Ammon's horn (tissue), 1 donor: ENCODE measurements at places on chromosomes 12 and 14.

DNA sequence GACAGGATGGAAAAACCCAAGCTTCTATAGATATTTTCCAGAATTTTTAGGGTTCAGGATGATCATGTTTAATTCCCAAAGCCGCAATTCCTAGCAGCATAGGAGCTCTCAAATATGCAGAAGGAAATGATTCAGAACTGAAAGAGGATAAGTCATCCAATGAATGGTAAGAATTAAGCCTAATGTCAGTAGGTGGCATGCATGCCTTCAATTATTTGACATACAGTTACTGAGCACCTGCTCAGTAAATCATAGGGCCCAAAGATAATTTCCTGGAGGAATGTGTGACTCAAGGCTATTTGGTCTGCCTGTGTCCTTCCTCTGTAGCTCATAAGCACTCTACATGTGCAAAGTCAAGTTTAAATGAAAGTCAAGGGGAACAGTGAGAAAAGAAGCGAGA lies 116.8 kb upstream of the SLC38A4 start:
- DNase-seq = no peak

DNA sequence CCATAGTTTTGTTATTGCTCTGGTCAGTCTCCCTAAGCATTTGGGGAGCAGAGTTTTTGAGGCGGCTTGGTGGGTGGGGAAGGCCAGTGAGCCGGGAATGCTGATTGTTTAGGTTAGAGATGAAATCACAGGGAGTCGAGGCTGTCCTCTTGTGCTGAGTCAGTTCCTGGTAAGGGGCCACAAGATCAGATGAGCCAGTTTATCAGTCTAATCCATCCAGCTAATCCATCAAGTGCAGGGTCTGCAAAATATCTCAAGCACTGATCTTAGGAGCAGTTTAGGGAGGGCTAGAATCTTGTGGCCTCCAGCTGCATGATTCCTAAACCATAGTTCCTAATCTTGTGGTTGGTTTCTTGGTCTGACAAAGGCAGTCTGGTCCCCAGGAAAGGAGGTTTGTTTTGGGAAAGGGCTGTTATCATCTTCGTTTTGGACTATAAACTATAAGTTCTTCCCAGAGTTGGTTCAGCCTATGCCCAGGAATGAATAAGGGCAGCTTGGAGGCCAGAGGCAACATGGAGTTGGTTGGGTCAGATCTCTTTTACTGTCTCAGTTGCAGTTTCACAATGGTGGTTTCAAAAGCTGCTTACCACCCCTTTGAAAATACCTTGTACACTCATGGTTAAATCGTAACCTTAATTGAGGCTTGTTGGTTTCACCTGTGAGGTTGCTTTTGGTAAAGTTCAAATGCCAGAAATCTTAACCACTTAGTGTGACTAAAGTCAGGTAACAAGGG lies 33.6 kb upstream of the HIGD1C start:
- no peak for DNase-seq

DNA sequence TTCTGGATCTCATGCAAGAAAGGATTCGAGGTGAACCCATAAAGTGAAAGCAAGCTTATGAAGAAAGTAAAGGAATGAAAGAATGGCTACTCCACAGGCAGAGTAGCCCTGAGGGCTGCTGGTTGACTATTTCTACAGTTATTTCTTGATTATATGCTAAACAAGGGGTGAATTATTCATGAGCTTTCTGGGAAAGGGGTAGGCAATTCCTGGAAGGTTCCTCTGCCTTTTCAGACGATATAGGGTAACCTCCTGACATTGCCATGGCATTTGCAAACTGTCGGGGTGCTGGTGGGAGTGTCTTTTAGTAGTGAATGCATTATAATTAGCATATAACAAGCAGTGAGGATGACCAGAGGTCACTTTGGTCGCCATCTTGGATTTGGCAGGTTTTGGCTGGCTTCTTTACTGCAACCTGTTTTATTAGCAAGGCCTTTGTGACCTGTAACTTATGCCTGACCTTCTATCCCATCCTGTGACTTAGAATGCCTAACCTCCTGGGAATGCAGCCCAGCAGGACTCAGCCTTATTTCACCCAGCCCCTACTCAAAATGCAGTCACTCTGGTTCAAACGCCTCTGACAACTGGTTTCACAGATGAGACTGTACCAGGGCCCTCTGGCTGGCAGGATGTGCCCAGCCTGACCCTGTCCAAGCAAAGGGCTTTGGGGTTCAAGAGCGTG lies 157.7 kb upstream of the SFSWAP start:
- no peak for DNase-seq

DNA sequence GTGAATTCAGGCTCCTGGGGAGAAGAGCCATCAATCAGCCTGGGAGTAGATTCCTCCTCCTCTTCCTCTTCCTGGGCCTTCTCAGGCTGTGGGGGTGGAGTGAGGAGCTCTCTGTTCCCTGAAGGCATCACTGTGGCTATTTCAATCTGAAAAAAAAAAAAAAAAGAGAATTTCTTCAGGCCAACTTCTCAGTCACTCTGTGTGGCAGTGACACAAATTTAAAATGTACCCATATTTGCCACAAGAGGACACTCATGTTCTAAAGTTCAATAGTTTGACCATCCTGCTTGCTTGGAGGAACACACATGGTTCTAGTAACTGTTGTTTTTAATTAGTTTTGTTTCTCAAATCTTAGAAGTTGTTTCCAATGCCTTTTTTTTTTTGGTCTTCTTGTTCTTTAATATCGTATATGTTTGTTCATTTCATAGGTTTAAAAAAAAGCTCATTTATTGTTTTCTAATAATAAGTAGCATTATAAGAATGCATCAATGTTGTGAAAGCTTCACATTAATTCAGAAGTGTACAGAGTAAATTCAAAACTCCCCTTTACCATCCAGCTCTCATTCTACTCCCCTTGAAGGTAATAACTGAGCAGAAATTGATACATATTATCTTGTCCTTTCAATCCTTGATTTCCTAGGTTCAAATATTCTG lies 23.3 kb upstream of the CCER1 start:
- DNase-seq = peak; percentile 54

GRCh38 chr12:109871668-109872314 lies 8.6 kb downstream of the GLTP start:
- peak; percentile 45 for DNase-seq

DNA sequence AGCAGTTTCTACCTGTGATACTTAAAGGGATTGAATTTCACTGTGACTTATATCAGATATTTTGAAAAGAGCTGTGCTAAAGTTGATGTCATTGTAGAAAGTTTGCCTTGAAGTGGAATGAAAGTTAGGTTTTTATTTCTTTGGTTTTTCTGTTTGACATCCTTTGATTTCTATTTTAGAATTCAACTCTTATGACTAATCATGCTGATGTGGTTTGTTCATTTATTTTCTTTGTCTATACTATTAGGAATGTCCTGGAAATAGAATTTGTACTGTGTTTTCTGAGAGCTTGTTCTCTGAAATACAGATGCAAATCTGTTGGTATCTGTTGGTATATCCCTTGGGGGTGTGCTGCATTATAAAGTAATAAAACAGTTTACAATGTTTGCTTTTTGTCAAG lies 3.3 kb downstream of the CNOT2 start:
- no peak for DNase-seq

- DNase-seq = no peak
These were observed 454.0 kb downstream of the FOXG1 start for GRCh38 chr14:29220566-29220965.

DNA sequence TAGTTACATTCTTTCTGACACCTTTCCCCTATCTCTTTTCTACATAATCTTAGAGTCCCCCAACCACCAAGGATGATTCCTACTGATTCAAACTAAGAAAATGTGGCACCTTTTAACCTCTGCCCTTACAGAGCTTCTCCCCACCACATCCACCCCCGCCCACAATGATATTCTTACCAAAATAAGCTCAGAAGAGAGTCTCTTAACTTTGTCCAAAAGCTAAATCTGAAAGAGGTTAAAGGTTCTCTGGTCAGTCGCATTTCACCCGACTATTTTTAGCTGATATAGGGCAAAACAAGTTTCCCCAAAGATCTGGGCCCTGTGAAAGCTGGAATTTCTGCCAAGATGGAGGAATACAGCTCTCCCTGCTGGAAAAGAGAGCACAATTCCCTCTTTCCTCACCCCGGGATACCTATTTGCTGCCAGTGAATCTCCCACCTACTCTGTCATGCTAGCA lies 128.6 kb downstream of the ZFP36L1 start:
- DNase-seq = no peak

- DNase-seq = no peak
These were observed 11.7 kb upstream of the NFKBIA start for GRCh38 chr14:35416108-35416750.

DNA sequence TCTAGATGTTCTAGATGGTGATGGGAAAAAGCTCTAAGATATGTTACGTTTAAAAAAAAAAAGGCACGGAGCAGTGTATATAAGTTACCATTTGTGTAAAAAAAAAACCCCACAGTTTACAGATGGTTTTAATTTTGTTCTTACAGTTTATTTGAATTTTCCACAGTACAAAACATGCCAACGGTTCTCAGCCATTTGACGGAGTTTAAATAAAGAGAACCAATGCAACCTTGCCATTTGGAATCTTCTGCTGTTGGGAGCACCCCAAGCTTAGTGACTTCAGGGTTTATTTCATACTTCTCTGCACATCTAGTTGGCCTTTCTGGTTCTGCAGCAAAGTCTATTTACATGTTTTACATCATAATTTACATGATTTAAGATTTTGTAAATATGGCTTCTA lies 7.7 kb upstream of the HPD start:
- DNase-seq = no peak

GRCh38 chr14:96362071-96362964 lies 823 bp downstream of the ATG2B start:
- DNase-seq = peak; percentile 43

DNA sequence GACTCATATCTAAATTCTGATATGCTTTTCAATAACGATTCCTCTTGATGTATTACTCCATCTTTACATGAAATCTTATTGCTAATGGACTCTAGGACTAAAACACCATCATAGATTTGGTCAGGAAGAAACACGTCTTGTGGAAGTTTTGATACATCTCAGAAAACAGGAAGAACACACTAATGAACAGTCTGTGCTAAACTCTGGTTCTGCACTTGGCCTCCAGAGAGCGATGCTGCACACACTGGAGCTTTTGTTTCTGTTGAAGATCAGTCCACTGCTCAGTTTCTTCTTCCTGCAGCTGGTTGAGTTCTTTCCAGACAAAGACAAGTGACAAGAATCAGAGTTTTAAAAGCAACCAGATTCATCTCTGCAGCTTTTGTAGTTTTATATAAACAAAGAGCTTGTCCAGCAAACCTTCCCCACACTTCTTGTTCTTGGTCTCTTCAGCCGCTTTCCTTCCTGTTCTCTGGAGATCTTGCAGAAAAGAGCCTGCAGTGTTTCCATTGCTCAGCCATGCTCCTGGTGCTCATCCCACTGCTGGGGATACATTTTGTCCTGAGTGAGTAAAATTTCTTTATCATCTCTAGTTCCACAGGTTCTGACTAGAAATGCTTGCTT lies 229.1 kb upstream of the OR4E1 start:
- DNase-seq = peak; percentile 43

- no peak for DNase-seq
These were observed 101.6 kb downstream of the SLC15A5 start for GRCh38 chr12:16175840-16176239.

GRCh38 chr12:9079883-9080675 lies 35.6 kb downstream of the A2M start:
- no peak for DNase-seq

DNA sequence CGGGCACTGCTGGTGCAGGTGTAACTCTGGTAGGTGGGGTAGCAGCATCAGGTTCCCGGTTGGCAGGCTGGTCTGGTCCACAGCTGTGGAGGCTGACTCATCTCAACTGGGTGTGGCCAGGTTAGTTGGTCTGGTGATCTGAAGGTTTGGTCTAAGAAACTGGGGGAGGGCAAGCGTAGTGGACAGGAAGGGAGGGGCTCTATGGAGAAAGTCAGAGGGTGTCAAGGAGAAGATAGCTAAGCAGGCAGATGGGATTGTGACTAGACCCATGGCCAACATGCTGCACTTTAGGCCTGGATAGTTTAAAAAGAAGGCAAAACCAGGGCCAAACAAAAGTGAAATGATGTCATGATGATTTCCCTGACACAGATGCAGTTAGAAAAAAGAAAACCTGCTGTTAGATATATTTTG lies 7.9 kb downstream of the TRIM9 start:
- DNase-seq = no peak

DNA sequence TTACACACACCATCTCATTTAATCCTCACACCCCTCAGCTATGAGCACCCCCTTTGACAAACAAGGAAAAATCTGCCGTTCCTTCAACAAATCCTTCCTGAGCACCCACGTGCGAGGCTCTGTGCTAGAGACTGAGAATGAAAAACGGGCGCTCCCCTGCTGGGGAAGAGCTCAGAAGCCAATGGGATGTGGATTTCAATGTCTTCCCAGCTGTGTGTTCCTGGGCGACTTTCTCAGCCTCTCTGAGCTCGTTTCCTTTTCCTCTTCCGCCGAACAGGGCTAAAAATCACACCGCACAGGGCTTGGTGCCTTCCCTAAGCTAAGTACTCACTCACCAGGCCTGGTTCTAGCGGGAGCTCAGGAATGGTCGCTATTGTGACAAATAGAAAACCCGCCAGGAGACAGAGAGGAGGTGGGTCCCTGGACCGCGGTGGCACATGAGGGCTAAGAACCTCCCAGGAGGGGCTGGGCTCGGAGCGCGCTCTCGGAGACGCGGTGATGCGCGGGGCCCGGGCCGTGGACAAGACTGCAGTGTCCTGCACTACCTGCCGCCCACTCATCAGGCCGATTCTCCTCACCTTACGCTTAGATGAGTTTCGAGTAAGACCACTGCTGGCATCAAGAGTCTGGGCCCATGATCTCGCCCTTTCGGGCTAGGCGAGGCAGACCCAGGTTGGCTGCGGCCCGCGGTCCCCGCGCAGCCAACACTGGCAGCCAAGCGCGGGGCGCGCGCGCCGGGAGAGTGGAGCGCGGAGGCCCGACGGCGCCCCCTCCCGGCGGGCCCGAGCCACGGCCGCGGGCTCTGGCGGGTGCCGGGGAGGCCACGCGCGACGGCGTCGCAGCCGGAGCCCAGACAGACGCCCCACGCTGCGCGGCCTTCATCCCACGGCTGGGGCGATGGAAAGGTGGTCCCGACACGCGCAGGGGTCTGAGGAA lies 17.0 kb downstream of the ZDHHC22 start:
- DNase-seq = peak; percentile 78

DNA sequence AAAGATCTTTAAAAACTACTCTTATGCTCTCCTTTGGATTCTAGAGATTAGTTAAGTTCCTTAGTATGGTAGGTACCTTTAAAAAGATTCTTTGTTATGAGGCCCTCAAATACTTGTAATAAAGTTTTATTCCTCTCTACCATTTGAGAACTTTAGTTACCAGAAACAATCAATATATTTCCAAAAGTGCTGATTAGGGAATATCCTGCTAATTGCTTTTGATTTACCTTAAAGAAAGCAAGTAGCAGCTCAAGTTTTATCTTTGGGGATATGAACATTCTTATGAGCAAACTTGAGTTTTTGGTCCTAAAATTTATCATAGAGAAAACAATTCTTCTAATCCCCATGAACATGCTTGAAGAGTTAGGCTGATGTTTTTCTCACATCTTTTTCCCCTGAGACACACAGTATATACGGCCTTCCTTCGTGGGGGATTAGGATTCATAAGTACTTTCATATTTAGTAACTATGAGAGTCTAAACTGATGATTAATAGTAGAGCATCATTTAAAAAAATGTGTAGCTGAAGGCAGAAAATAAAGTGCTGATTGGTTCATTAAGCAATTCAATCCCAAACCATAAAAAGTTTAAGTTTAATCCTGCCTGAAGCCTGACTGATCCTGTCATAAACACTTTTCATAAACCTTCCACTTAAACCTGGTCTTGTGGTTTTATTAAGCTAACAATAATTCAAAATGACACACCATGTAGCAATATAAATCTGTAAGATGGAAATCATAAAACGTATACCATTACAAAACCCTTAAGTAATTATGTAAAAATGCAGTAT lies 380.5 kb upstream of the FBXO33 start:
- no peak for DNase-seq

- no peak for DNase-seq
These were observed 407.0 kb downstream of the MED13L start for GRCh38 chr12:115870510-115870909.
